ENCODE measurements at places on chromosomes 2 and 18.
A peak's percentile ranks its signal among the peaks of the same experiment; 100 is the strongest.

GRCh38 chr18:35174093-35174731 is 66.6 kb upstream of the ZNF397 start:
- no peak for DNase-seq

DNA sequence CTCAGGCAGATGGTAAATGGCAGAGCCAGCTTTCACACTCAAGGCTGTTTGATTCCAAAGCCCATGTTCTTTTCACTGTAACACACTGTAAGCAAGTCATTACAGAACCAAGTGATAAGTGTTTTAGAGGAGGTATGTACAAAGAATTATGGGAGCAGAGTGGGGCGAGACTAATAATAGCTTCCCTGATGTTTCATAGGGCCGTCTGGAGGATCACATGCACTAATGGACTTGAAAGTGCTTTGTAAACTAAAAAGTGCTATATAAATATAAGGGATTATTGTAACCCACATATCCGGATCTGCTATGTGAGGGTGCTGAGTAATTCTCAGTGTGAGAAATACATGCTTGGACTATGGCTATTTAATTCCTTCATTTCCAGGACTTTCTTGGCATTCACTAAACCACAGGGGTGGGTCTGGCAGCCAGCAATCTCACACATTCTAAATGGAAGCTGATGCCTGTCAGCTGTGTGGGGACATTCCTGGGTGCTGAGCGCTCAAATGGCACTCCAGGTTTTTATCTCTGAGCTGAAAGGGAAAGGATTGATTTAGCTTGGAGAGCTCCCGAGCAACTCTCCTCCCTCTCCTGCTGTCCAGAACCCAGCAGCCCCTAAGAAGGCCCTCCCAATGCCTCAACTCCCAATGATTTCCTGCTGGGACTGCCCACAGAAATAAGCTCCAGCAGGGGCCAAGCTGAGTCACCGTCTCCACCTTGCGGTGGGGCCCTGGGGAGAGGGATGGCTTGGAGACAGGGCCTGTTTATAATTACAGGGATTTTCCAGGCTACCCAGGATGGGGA is 222.8 kb downstream of the SOX11 start:
- DNase-seq: no peak

GRCh38 chr2:226639550-226639949 is 160.1 kb downstream of the IRS1 start:
- no peak for DNase-seq

GRCh38 chr2:108244667-108245414 is 5.1 kb downstream of the SULT1C3 start:
- DNase-seq: no peak

DNA sequence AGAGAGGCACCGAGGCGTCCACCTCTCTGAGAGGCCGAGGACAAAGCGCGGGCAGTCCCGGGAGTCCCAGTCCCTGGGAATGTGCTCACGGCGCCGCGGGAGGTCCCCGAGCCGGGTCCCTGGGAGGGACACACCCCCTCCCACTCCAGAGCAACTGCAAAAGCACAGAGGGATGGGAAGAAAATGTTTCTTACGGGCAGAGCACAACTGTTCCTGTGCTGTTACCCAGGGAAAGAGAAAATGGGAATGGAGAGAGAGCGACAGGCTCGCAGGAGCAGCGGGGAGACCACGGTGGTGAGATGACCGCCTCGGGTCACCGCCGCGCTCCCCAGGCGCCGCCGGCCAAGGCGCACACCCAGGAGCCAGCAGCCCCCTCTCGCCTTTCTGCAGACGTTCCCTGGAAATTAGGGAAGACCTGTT is 1.2 kb upstream of the BCL11A start:
- peak; percentile 26 for DNase-seq

GRCh38 chr2:110807522-110807921 is 75.1 kb downstream of the ACOXL start:
- peak; percentile 74 for DNase-seq

DNA sequence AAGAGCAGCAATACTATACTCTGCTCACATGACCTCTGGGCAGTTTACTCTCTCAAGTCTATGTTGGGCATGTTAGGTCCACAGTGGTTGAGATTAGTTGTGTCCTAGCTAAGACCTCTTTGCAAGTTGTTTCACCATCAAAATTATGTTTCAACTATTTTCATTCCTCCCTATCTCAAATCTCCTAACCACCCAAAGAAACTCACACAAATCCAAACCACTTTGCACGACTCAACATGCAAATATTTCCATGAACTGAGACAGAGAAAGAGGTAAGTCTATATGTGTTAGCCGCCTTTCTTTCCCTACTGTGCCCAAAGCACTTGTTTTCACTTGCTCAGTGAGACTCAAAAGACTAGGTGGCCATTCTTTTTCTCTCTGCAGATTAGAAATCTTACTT is 546.8 kb downstream of the TNS1 start:
- no peak for DNase-seq

- peak; percentile 52 for DNase-seq
These were observed 27.5 kb upstream of the MARCHF7 start for GRCh38 chr2:159684796-159685195.

DNA sequence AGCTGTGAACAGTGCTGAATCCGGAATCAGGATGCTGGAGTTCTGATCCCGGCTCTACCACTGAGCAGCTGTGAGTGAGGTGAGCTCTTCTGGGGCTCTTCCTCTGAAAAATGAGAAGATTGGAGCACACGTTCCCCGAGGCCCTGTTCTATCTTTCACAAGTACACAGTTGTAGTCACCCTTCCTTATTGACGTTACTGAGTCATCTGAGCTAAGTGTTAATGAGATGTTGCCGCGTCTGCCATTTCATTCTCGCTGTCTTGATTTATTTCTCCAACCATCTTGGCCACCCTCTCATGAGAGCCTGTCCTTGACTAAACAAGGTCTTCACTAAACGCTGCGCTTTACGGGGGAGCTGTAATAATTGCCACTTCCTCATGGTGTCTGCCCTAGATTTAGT is 31.9 kb upstream of the EFR3B start:
- no peak for DNase-seq

- peak; percentile 79 for DNase-seq
These were observed 72.2 kb upstream of the CHRNA1 start for GRCh38 chr2:174836377-174836994.

DNA sequence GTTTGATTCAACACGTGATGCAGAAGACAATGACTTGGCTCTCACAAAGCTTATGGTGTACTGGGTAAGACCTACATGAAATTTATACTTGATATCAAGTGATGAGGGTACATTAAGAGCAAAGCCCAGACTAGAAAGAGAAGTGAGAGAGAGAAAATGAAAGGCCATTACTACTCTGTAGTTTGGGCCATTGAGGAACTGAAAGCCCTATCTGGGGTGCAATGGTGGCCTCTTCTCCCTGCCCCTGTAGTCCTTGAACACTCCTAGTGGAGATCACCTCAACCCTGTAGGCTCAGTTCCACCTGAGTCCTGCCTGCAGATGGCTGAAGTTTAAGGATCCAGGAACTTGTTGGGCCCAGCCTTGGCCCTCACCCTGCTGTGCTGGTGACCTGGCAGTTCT is 569.8 kb upstream of the MEX3C start:
- DNase-seq: no peak

- peak; percentile 78 for DNase-seq
These were observed 47.3 kb upstream of the NDUFV2 start for GRCh38 chr18:9055185-9055584.

GRCh38 chr2:99554238-99554637 is 64.4 kb upstream of the REV1 start:
- DNase-seq: no peak

GRCh38 chr2:206824993-206825392 is 59.6 kb downstream of the FASTKD2 start:
- DNase-seq: no peak

DNA sequence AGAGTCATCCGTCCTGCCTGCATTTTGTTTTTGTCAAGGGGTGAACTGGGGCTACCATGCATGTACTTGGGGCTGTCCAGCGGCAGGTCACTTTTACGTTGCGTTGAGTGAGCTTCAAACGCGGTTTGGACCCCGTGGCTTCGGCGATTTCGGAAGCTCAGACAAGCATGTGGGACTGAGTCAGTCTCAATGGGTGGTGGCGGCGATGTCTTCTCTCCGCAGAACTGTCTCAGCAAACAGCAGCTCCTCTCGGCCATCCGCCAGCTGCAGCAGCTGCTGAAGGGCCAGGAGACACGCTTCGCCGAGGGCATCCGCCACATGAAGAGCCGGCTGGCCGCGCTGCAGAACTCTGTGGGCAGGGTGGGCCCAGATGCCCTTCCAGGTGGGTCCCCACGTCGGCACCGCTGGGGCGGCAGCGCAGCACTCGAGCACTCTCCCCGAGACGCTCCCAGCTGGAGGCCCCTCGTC is 21.3 kb downstream of the FBLN7 start:
- DNase-seq: no peak

DNA sequence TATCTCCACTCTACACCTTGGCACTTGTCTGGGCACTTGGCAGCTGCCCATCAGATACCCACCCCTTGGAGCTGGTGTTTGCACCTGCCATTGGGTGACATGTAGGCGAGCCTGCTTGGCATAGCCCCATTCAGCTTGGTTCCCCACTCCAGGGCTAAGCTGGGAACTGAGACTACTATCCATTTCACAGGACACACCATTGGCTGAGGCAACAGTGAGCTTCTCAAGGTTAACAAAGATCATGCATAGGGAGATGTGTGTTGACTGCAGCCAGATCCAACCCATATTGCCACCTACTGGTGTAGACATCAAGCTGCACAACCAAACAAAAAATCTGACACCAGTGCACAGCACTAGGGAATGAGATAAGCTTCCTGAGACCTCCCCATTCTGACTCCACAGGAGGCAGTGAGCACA is 1389.8 kb upstream of the TMEFF2 start:
- DNase-seq: peak; percentile 4

GRCh38 chr2:135709992-135710391 is 31.7 kb upstream of the UBXN4 start:
- DNase-seq: peak; percentile 75

- no peak for DNase-seq
These were observed 1347.2 kb upstream of the DDX18 start for GRCh38 chr2:116467243-116467642.

GRCh38 chr18:63619661-63620060 is 24.4 kb downstream of the SERPINB4 start:
- no peak for DNase-seq

DNA sequence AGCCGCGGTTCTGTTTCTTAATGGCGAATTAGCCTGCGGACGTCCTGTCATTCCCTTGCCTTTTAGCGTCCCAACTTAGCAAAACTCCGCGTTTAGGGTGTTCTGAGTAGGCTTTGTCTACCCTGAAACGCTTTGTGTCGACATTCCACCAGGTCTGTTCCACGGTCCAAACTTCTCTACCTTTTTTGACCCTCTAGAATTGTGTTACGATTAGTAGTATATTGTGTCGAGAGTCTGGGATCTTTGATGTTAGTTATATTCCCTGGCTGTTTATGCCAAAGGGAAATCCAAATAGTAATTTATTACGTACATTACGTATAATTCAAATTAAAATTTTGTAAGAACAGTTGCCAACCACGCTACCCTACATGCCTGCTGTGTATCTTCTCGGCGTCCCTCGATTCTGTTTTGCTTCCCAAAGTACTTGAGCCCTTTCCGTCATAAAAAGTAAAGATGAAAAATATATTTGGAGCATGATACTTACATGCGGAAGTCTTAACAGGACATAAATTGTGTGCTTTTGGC is 495 bp upstream of the TTC32 start:
- no peak for DNase-seq

DNA sequence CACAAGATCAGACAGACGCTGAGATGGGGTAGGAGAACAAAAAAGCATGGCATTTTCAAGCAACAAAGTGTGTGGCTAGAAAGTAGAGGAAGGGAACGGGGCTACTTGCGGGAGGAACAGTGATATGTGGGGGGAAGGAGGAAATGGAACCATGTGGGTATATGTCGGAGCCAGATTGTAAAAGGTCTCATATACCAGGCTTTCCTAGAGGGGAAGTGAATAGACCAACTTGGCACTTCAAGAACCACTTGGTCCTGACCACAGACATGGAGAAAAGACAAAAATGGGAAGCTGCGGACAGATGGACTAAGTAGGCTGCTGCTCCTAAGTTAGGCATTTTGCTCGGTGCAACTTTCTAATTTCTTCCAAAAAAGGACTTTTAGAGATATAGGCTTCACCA is 196.0 kb downstream of the DCC start:
- no peak for DNase-seq

- DNase-seq: peak; percentile 83
These were observed 17.3 kb upstream of the ANXA4 start for GRCh38 chr2:69724540-69725159.

- DNase-seq: no peak
These were observed 51.0 kb downstream of the PSD4 start for GRCh38 chr2:113224647-113225236.

GRCh38 chr18:36509646-36510197 is 212.2 kb downstream of the FHOD3 start:
- no peak for DNase-seq

DNA sequence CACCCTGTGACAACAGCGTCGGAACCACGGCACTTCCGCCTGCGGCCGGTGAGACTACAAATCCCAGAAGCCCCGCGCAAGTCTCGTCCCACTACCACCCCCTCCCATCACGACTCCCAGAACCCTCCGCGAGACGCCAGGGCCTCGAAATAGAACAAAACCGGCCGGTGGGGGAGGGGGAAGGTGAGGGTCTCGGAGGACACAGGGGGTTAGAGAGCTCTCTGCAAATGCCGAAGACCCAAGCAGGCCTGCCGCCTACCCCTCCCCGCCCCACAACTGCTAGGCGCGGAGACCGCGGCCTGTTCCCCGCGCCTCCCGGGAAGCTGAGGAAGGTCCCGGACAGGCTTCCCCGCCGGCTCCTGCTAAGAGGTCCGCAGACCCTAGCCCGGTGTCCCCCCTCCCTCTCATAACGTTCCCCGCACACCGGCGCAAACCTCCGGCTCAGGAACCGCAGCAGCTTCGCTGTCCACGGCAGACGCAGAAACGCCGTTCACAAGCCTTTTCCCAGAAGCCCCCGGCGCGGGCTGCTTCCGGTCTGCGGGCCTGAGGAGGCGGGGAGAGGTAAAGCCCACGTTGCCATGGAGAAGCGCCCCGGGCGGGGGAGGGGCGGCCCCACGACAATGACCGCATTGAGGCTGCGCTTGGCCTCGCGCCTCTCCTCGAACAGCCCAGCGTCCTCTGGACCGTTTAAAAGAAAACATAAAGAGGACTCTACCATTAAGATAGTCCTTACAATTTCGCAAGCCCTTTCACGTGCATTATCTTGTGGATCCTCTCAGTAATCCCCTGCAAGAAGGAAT is at the start of gene ZNF24:
Gene ZNF24, minus strand, starts transcription at position 485 of the 800 bp plus-strand sequence. CDS start 3,770 bp downstream, outside the sequence.
- DNase-seq: peak; percentile 98

- no peak for DNase-seq
These were observed 138.7 kb downstream of the CERS6 start for GRCh38 chr2:168594778-168595177.

Data from GM03348 (cell line).